ENCODE measurements at places on chromosomes 2 and 18. TPM values are rescaled to one million over a fixed set of nuclear protein-coding genes. Genes with fewer than 3 reads are reported as not detected.

UGT1A5 gene
- total RNA-seq: 0.35 TPM

GRCh38 chr2:227480528-227480927, 8.6 kb downstream of the AGFG1 start:
- DNase-seq: no peak

DCDC2C gene
- total RNA-seq: not detected

DNA sequence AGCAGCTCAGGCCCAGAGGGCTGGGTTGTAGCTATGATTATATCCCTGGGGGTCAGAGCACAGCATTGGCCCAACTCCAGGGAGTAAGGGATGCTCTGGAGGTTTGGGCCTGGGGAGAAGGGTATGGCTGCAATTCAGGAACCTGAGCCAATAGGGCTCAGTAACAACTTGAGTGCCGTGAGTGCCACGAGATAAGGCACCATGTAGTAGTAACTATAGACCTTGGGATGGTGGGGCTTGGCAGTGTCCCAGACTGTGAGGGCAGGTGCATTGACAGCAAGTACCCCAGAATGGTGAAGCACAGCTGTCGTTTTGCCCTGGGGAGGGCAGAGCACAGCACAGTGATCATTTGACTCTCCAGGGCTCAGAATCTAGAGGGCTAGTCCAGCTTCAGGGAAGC, 45.1 kb upstream of the ZNF396 start:
- no peak for DNase-seq

VIT gene
- 0.52 TPM for total RNA-seq

DNA sequence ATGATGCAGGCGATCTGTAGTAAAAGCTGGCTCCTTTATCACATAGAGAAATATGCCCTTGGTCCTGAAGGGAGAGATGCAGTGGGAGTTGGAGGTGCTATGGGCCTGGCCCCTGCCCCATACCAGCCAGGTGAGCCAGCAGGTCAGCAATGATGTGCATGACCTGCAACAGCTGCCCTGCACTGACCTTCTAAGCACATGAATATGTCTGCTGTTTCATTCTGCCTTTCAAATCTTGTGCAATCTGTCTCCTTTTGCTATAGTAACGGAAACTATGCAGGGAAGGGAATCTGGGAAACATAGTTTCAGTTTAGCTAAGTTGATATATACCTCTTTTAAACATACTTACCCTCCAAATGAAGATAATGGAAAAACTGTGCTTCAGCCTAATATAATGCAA, 235.2 kb downstream of the TDRD15 start:
- DNase-seq: no peak

COBLL1 gene
- 11.6 TPM for total RNA-seq

- DNase-seq: no peak
Measured at GRCh38 chr2:156486147-156486546, 50.0 kb downstream of the GPD2 start.

GRCh38 chr2:28687171-28687570, 64.5 kb upstream of the PPP1CB start:
- no peak for DNase-seq

- DNase-seq: no peak
Measured at GRCh38 chr2:226839161-226839560, 3.3 kb downstream of the RHBDD1 start.

GRCh38 chr18:77065221-77065981, 67.2 kb downstream of the MBP start:
- peak; percentile 97 for DNase-seq

CDK15 gene
- total RNA-seq: 0.55 TPM

TTN gene
- total RNA-seq: 0.05 TPM

- peak; percentile 70 for DNase-seq
Measured at GRCh38 chr2:86072271-86072858, 33.3 kb downstream of the POLR1A start.

DUSP2 gene
- total RNA-seq: 0.17 TPM

DNA sequence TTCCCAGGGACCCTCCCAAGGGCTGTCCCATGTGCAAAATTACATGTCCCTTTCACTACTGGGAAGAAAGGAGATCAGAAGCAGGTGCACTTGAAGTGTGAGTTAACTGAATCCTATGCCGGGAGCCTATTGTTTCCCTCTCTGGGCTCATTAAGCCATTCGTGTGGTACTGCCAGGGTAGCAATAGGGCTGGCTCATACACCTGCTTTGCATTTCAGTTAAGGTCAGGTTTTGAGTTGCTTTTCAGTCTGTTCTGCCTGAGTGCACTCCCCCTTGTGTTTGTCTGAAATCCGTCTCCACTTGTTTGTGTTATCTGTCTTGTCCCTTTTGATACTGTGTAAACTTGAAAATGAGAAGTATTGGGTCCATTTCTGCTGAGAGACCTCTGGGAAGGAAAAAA, 1232.6 kb upstream of the NRXN1 start:
- peak; percentile 2 for DNase-seq

WDR35 gene
- 14.6 TPM for total RNA-seq

PID1 gene
- 1.0 TPM for total RNA-seq

C2orf80 gene
- not detected for total RNA-seq

PIEZO2 gene
- total RNA-seq: 0.30 TPM

GRCh38 chr18:69785466-69785865, 162.2 kb downstream of the CD226 start:
- DNase-seq: no peak

GRCh38 chr2:147374423-147374811, 470.4 kb upstream of the ACVR2A start:
- DNase-seq: no peak

GRCh38 chr2:20855456-20855855, 32.6 kb upstream of the LDAH start:
- DNase-seq: no peak

- no peak for DNase-seq
Measured at GRCh38 chr2:236055471-236055870, 112.7 kb downstream of the GBX2 start.

- no peak for DNase-seq
Measured at GRCh38 chr18:57887543-57888383, 84.6 kb upstream of the ATP8B1 start.

GRCh38 chr2:11155381-11156035, at the start of gene SLC66A3:
Gene SLC66A3, plus strand, starts transcription at chr2:11155467. Its CDS starts 80 bp downstream, at chr2:11155547.
- DNase-seq: peak; percentile 60

- DNase-seq: peak; percentile 87
Measured at GRCh38 chr2:27992787-27993401, 102.4 kb downstream of the BABAM2 start.

- no peak for DNase-seq
Measured at GRCh38 chr2:218397463-218397819, 2.2 kb upstream of the CTDSP1 start.

DNA sequence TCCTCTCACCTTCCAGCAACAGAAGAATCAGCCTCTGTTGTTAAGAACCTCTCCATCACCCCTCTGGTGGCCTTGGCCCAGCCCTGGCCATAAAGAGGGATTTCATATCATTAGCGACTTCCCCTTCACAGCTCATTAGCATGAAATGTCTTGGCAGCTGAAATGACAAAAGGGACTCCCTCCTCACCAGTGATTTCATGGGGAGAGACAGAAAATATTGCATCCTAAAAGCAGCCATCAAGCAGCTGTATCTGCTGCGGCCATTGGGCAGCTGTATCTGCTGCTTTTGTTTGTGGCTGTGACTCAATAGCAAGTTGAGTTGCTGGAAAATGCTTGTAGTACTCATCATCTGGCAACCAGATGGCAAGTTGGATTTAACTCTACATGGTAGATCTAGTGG, 105.9 kb upstream of the RMDN2 start:
- DNase-seq: no peak

ATOH8 gene
- total RNA-seq: 12.9 TPM

DNA sequence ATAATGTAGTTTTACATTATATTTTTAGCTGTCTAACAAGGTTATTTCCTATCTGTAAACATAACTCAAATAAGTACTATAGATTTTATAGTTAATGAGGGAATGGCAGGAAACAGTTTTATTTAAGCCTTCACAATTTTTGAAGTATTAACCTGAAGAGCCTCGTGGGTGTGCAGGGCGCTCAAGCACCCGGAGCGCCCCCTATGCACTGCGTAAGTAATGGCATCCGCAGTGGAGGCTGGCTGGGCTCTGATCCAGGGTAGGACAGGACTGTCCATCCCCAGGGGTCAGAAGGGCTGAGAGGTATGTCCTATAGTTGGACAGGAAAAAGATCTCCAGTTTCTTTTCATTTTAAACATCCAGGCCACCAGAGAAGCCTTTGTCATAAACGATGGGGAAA, 8.2 kb upstream of the GBX2 start:
- DNase-seq: no peak

GAL3ST2 gene
- total RNA-seq: 0.17 TPM

DNA sequence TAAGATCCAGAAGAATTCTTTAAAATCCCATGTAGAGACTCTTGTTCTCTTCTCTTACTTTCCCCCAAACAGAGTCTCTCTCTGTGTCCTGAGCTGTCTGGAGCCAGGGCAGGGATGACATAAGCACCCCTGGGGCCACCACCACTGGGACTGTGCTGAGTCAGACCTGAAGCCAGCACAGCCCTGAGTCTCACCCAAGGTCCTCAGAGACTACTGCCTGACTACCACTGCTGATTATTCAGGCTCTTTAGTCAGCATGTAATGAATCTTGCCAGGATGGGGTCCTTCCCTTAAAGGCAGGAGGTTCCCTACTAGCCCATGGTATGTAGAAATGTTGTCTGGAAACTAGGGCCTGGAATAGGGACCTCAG, 34.9 kb upstream of the DYNC1I2 start:
- peak; percentile 3 for DNase-seq

SNORC gene
- 0.69 TPM for total RNA-seq

SP5 gene
- 0.69 TPM for total RNA-seq

DNA sequence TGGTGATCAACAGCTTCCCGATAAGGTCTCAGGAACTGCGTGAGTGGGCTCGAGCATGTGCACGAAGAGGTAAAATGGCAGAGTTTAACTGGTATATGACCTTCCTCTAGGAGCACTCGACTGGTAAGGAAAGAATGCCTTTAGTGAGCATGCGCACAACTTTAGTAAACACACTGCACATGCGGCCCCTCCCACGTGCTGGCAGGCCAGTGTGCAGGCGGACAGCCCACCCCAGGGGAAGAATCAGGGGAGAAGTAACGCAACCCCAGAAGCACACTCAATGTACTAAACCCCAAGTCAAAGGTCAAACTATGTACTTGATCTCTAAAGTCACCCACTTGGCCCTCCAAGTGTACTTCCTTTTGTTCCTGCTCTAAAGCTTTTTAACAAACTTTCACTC, 28.7 kb upstream of the SLC25A52 start:
- DNase-seq: no peak

ANO7 gene
- total RNA-seq: 1.8 TPM

DNA sequence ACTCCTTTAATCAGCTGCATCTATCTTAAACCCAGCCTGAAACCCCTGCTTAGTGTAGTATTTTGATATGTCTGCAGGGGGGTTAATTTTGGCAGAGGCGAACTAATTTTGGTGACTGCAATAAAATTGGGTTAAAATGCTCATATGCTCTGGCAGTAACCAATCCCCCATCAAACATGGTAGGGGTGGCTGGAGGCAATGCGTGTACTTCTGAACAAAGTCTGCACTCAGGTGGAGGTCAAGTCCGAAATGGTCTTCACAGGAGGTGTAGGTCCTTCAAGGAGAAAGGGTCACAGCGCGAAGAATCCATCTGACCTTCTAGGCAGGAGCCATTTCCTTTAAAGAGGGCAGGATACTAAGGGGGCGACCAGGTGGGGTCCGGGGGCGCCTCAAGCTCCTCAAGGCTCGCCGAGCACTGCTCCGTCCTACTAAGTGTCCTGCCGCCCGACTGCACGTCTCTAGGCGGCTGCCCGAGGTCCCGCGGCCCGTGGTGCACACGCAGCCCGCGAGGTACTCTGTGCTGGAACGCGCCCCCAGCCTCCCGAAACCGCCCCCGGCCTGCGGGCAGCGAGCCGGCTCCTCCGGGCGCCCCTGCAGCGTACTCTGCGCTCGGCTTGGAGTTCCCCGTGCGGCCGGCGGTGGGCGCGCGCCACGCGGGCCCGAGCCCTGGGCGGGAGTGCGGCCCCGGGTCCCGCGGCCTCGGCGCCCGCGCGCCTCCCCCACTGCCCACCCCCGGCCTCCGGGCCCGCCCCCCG, 1.7 kb upstream of the LDLRAD4 start:
- DNase-seq: no peak

MAP3K19 gene
- not detected for total RNA-seq

MERTK gene
- total RNA-seq: 5.7 TPM

TMEM163 gene
- 6.7 TPM for total RNA-seq

DNA sequence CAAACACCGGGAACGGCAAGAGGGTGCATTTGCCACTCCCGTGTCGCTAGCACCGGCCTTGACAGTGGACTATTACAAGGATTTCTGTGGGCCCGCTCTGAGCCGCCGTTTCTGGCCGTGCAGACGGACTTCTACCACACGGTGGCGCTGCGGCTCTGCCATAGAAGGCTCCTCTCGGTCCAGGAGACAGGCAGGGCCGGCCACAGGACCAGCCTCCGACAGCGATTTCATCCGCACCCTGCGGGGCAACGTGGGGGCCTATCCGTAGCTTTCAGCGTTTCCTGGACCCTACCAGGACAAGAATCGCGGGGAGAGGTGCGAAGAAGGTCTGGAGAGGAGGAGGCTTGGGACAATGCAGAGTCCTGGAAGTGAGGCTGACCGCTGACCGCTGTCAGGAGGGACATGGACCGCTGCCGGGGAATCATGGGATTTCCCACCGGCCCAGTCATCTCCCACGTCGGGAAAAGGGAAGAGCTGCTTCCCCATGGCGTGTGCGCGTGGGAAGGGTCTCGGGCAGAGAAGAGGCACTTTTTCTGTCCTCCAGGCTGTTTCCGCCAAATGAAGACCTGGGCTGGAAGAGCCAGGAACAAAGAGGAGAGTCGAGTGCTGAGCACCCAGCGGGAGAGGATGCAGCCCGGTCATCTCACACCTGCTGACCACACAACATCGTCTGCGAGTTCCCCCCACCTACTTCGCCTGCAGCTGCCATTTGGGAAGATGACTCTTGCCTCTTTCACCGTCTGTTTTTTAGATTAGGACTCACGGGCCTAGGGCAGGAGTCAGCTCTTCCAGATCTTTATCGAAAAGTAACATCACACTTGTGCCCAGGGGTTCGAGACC, 35.5 kb upstream of the HAAO start:
- DNase-seq: peak; percentile 49

DNA sequence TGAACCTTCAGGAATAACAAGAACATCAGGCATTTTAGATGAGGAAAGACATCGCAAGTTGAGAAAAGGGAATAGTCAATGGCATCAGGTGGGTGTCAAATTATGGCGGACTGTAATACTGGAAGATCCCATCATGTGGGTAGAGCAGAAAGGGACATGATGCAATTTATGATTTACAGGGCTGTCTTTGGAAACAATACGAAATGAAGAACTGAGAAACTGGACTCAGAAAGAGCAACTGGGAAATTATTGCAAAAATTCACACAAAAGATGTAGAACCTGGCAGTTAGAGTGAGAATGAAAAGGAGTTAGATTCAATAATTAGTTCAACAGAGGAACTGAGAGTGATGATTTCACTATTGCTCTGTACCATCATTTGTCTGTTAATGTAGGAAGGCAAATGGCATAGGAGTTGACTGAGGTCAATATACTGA, 1635.0 kb upstream of the ACVR2A start:
- DNase-seq: no peak
